RWPE2 (cell line): ENCODE measurements at places on chromosomes 5 and 9.

- no peak for DNase-seq
Measured at GRCh38 chr5:101009758-101010519, 106.9 kb upstream of the ST8SIA4 start.

DNA sequence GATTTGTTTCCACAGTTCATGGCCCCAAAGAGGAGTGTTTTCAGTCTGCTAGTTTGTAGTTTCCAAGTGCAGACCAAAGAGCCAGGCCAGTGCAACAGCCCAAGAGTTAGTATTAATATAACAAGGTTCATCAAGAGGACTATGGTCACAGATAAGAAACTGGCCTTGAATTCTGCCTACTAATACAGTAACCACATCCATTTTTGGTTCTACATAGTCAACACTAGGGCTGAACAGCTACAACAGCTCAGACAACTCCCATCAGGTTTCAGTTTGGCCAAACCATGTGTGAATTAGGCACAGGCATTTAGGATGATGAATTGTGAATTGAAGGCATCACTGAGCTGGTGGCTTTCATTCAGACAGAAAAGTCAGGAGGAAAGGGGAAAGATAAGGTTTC lies 13.8 kb upstream of the UBQLN1 start:
- DNase-seq: no peak

- DNase-seq: no peak
Measured at GRCh38 chr5:179373961-179374505, 28.8 kb upstream of the ADAMTS2 start.

- DNase-seq: peak; percentile 6
Measured at GRCh38 chr5:178784391-178784790, 53.9 kb upstream of the ZNF354A start.

GRCh38 chr5:158874792-158875191 lies 224.9 kb downstream of the EBF1 start:
- no peak for DNase-seq

- DNase-seq: no peak
Measured at GRCh38 chr5:148913493-148913892, 87.1 kb downstream of the ADRB2 start.

GRCh38 chr5:9233712-9234111 lies 312.2 kb downstream of the SEMA5A start:
- DNase-seq: no peak

- no peak for DNase-seq
Measured at GRCh38 chr5:123505633-123506032, 6.3 kb upstream of the CSNK1G3 start.

- DNase-seq: no peak
Measured at GRCh38 chr9:135614821-135615665, 24.3 kb downstream of the GLT6D1 start.

DNA sequence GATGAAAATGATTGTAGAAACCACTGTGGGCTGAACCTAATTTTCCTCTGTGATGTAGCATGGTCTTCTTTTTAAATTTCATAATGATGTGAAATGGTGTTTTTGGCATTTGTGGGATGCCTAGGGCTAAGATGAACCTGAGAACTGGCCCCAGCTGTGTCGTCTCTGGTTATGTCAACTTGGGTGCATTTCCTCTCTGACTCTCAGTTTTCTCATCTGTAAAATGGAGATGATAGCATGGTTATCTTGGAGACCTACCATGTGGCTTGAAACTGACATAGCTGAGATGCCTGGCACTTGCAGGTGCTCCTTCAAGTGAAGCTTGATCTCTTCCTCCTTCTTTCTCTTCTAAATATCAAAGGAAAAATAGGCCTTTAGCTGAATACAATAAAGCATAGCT lies 77.8 kb downstream of the BOD1 start:
- no peak for DNase-seq

GRCh38 chr5:9444346-9444745 lies 101.5 kb downstream of the SEMA5A start:
- DNase-seq: no peak

DNA sequence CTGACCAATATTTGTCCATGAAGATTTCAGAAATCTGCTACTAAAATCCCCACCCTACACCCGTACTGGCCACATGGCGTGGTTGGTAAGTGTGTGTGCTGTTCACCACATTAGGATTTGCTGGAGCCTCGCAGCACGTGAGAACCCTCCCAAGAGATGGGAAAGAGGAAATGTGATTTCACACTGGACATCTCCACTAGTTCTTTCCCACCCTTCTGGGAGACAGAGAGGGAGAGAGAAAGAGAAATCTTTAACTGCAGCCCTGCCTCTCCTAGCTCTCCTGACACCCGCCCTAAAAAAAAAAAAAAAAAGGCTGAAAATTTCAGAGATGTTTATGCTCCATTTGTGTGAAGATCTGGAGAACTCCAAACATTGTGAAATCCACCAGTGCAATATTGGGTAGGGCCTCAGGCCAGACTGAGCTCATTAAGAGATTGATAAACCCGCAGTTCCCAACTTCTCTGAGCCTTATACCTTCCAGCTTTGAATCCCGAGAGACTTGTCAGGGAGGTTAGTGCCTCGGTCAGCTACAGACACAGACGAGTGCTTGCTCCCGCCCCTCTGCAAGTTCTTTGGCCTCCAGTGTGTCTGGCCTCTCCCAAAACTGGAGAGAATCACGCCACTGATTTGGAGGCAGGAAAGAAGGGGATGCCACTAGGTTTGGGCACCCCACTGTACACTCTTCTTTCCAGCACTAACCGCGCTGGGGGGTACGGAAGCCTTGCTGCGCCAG lies 1.9 kb downstream of the SPRY4 start:
- no peak for DNase-seq

- DNase-seq: no peak
Measured at GRCh38 chr9:114688379-114688778, 6.4 kb upstream of the TEX48 start.

DNA sequence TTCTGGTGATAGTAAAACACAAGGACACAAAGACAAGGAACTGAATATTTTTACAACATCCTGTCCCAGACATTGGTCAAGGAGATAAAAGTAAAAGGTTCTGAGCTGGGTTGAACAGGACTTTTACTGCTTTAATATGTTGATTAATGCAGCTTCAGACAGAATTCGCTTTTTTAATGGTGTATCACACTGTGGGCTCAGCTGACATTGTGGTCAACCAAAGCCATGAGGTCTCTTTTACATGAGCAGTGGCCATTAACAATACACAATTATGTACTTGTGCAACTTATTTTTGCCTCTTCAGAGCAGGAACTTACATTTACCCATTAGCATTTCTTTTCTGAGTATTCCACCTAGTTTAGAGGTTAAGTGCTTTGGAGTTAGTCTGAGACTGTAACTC lies 22.8 kb upstream of the ERBIN start:
- no peak for DNase-seq

GRCh38 chr5:168073991-168074800 lies 217.2 kb upstream of the WWC1 start:
- DNase-seq: no peak

DNA sequence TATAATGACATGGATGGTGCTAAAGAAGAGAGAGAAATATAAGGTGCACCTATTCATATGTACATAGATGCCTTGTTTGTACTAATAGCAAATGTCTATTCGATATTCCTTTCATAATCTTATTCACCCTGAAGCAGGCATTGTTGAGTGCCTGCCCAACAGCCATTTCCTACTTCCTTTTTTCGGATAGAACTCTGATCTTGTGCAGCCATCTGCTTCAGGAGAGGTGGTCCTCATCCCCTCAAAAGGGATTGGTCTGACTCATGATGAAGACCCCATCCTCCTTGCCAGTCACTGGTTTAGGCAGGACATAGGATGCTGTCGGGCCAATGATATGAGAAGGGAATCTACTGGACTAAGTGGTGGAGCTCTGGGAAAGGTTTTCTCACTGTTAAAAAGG lies 8.4 kb upstream of the RANBP3L start:
- no peak for DNase-seq

DNA sequence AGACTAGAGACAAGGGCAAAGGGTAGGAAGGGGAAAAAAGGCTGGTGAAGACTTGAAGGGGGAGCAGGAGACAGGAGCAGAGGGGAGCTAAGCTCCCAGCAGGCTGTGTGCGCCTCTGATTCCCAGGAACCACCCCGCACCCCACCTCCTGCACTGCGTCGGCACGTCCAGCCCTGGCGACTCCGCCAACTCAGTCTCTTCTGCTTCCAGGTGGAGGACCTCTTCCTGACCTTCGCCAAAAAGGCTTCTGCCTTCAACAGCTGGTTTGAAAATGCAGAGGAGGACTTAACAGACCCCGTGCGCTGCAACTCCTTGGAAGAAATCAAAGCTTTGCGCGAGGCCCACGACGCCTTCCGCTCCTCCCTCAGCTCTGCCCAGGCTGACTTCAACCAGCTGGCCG lies 30.5 kb downstream of the DYNC2I2 start:
- no peak for DNase-seq

DNA sequence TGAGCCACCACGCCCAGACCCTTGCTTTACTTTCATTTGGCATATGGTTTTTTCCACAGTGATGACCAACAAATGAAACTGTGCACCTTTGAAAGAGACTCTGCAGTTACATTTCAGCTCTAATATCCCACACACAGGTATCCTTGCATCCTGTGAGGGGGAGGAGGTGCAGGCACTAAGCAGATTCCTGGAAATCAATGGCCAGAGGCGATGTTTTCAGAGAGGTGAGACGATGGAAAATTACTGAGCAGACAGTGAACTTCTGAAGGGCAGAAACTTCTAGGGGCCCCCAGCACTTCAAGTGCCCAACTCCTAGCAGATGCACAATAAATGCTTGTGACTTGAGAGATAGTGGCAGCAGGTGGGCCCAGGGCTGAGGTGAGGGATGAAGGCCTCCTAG lies 29.8 kb upstream of the GNE start:
- no peak for DNase-seq

DNA sequence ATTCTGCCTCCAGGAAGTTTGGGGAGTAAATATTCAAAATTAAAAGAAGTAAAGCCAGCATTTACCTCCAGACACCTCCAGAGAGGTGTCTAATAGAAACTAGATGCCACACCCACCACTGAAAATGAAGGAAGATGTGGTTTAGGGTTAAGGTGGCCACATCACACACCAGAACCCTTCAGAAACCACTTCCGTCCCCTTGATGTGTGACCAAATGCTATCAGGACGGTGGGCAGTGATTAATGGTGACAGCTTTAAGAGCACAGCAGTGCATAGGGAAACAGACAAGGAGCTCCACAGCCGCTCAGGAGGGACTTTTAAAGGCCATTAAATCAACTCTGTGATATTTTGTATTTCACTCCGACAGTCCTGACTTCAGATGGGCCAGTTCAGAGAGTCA lies 295.2 kb downstream of the BRINP1 start:
- DNase-seq: no peak

GRCh38 chr9:79446523-79447307 lies 125.0 kb upstream of the TLE4 start:
- no peak for DNase-seq

- DNase-seq: no peak
Measured at GRCh38 chr9:126147186-126147935, 179.3 kb upstream of the MVB12B start.

DNA sequence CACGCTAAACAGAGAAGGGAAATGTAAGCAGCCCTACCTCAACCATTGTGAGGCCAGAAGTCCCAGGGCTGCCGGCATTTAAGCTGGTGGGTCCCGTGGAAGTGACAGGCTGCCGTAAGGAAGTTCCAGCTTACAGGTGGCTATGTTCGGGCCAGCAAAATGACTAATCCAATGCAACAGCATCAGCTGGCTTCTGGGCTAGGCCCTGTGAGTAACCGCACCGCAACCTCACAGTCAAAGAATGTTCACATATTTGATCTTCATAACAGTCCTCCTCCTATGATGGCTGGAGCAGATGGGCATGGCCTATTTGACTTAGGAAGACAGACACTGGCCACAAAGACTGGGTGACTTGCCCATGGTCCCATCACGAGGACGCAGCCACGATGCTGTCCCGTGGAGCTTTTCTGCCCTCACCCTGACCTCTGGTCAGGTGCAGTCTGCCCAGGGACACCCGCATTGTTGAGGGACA lies 88.2 kb downstream of the LIFR start:
- DNase-seq: peak; percentile 90

- no peak for DNase-seq
Measured at GRCh38 chr5:6774721-6775204, 61.5 kb downstream of the TENT4A start.

DNA sequence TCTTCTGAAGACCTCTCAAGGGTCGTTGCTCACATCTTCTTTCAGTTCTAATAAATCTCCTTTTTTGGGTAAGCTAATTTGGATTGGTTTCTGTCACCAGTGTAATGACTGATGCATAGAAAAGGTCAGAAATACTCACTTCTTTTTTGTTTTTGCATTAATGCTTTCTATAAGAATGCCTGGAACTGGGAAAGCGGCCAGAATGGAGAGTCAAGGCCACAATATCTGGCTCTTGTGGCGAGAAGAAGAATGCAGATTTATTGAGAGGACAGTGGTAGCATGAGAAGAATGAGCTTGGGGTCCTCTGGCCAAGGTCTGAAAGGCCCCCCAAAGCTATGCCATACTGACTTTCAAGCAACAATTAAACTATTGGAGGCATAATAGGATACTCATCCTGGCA lies 88.0 kb upstream of the SLC12A2 start:
- no peak for DNase-seq

GRCh38 chr9:102669220-102669619 lies 325.9 kb upstream of the CYLC2 start:
- DNase-seq: no peak

DNA sequence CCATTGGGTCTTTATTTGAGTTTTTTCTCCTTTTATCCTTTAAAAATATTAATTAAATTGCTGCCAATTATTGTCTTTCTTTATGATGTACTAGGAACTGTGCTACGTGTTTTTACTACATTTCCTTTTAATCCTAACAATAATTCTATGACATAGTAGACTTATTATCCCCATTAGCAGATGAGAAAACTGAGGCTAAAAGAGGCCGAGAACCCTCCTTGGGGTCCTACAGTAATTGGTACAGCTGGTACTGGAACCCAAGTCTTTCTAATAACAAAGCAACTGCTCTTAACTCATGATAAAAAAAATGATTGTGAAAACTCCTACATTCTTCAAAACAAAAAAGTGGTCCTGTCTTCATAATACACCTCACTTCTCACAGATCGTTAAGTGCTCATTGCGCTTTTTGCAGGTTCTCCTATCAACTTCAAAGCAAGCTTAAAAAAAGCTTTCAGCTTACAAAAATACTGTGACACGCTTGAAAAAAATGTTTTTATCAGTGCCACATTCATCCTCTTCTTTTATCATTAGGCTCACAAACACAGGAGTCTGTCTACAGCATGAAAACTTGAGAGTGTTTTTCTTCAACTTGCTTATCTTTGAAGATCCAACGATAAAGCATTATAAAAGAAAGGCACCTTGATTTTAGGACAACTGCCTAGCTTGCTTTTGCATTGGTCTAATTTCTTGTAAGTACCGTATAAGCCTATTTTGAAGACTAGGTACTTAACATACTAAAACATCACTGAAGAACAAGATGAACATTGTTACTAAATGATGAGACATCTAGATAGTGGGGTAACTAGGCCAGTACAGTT lies 32.4 kb downstream of the FYB1 start:
- no peak for DNase-seq

DNA sequence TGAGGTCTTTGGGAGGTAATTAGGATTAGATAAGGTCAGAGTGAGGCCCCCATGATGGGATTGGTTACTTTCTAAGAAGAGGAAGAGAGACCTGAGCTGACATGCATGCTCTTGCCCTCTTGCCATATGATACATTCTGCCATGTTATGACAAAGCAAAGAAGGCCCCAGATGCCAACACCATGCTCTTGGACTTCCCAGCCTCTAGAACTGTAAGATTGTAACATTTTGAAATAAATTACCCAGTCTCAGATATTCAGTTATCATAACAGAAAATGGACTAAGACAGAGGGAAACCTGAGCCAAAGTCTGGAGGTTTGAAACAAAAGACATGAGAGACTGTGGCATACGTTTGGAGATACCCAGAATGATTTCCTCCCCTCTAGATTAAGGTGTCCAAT lies 318.6 kb downstream of the ARHGEF28 start:
- DNase-seq: no peak
